ENCODE measurements at places on chromosomes 12 and 14.
A peak's percentile ranks its signal among the peaks of the same experiment; 100 is the strongest.

DNA sequence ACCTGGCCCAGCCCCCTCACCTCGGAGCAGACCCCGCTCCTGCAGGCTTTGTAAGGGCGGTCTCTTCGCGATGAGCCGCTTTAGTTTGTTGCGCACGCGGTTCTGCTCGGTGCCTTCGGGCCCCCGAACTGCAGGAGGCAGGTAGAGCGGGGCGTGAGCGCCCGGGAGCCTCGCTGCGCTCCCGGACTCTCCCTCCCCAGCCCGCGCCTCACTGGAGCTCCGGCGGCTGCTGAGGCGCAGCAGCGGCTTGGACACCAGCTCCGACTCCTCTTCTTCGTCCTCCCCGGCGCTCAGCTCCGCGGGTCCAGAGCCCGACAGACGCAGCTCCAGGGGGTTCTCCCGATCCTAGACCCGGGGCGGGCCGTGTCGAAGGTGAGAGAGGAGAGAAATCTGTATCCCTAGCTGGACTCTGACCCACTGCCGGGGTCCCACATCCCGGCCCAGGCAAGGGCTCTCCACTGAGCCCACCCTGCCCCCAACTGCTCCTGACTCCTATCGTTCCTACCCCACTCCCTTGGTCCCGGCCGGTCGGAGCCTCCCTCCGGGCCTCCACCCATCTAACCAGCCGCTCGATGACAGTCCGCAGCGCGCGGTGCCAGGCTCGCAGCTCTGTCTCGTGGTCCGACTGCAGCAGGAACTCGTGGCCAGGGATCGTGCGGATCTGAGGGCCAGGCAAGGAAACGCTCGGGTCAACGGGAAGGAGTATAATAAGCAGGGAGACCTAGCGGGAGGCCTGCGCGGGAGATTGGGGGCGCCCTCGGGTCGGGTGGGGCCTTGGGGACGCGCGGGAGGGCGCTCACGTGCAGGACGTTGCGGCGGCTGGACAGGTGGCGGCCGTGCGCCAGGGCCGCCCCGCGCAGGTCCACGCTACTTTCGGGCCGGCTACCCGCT is 4.2 kb downstream of the ARHGAP9 start:
- H3K27me3 ChIP-seq, result no peaks in the 10 kb centered on the region
- H3K4me3 ChIP-seq, result peak overlapping the region; percentile 99
- peaks cover 70% of the 10 kb centered on the region for H3K4me1 ChIP-seq
- DNase-seq, result peak; percentile 27
- peaks cover 54% of the 10 kb centered on the region for H3K36me3 ChIP-seq
- H3K27ac ChIP-seq, result peak overlapping the region; percentile 99

DNA sequence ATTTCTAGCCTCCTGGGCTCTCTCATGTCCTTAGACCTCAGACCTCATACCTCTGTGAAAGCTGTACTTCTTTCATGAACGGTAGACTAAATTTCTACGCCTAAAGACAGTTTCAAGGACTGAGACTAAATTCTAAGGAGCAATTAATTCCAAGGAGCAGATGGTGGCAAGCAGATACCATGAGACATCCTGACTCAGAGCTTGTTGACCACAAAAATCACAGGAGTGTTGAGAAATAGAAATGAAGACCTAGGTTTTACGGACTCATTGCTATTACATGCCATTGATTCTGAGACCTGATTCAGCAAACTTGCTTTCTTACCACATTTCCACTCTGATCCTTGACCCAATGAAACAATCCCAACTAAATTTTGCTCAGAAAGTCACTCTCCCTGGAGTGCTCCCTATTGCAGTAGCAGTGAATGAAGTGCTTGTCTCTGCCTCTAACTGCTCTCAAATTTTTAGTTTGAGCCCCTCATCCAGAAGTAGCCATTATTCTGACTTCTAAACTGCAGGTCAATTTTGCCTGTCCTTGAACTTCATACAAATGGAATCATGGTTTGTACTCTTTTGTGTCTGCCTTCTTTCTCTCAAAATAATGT is 52.0 kb downstream of the PEX5 start:
- peaks cover 12% of the 10 kb centered on the region for H3K27me3 ChIP-seq
- no peaks in the 10 kb centered on the region for H3K36me3 ChIP-seq
- H3K4me3 ChIP-seq, result no peak overlapping the region
- no peak for DNase-seq

DNA sequence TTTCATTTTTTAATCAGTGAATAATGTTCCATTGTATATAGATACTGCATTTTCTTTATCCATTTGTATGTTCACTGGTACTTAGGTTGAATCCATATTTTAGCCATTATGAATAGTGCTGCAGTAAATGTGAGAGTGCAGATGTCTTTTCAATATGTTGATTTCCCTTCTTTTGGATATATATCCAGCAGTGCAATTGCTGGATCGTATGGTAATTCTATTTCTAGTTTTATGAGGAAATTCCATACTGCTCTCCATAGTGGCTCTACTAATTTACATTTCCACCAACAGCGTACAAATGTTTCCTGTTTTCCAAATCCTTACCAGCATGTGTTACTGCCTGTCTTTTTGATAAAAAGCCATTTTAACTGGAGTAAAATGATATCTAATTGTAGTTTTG is 288.5 kb upstream of the GARIN2 start:
- DNase-seq, result no peak
- H3K4me1 ChIP-seq, result no peaks in the 10 kb centered on the region
- no peak overlapping the region for H3K4me3 ChIP-seq
- H3K36me3 ChIP-seq, result no peaks in the 10 kb centered on the region
- no peaks in the 10 kb centered on the region for H3K27me3 ChIP-seq
- no peak overlapping the region for H3K27ac ChIP-seq

- no peaks in the 10 kb centered on the region for H3K36me3 ChIP-seq
- H3K27me3 ChIP-seq, result no peaks in the 10 kb centered on the region
- DNase-seq, result no peak
- H3K4me1 ChIP-seq, result peaks cover 15% of the 10 kb centered on the region
- H3K4me3 ChIP-seq, result no peak overlapping the region
- no peak overlapping the region for H3K27ac ChIP-seq
Observed at GRCh38 chr12:15074351-15074750, 101.5 kb downstream of the PDE6H start.

DNA sequence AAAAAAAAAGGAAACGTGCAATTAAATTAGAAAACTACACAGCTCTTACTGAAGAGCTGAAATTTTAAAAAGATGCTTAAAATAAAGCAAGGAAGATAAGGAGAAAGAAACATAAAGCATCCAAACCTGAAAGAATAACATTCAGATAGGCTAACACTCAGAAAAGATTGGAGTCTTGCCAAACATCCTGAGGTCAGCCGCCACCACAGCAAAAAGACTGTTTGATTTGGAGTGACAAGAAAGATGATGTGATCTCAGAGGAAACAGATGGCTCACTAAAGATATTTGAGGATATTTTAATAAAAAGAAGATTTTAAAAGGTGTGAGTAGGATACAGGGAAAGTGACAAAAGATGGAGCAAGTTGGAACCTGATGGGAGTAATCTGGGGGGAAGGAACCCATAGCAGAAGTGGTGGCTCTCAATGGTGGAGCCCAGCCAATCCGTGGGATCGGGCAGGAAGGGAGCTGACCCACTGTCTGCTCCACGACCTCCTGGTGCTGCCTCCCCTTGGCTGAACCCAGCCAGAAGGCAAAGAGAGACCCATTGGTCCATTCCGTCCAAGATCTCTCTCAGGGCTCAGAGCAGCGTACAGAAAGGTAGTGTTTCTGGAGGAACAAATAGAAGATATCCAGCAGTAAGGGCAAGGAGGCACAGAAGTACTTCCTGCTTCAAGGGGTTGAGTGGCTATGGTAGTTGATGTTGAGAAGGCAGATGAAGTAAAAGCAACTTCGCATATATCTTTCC is 469.6 kb downstream of the RGS6 start:
- DNase-seq, result peak; percentile 60
- H3K27ac ChIP-seq, result no peak overlapping the region
- no peak overlapping the region for H3K4me3 ChIP-seq
- H3K4me1 ChIP-seq, result peaks cover 13% of the 10 kb centered on the region
- H3K27me3 ChIP-seq, result peaks cover 48% of the 10 kb centered on the region

DNA sequence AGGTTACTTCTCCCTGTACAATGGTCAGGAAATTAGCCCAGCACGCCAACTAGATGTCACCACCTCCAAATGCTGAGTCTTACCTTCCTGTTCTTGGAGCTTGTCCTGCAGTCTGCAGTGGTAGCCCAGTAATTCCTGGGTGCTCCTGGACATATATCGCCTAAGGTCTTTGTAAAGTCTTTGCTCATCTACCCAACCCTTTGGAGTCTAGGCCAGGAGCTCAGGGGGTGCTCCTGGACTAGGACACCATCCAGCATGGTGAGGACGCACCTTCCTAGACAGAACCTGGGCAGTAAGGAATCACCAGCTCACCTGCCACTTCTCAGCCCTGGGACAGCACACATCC is 569 bp downstream of the SERPINA10 start:
- H3K27me3 ChIP-seq, result peaks cover 7% of the 10 kb centered on the region
- no peaks in the 10 kb centered on the region for H3K36me3 ChIP-seq
- H3K4me1 ChIP-seq, result peaks cover 3% of the 10 kb centered on the region
- no peak overlapping the region for H3K27ac ChIP-seq
- no peak for DNase-seq

GRCh38 chr12:66241061-66242043 is 52.3 kb downstream of the IRAK3 start:
- DNase-seq, result no peak
- no peaks in the 10 kb centered on the region for H3K36me3 ChIP-seq
- H3K27ac ChIP-seq, result no peak overlapping the region
- H3K4me3 ChIP-seq, result no peak overlapping the region
- peaks cover 25% of the 10 kb centered on the region for H3K27me3 ChIP-seq

GRCh38 chr14:72708708-72709475 is 185.0 kb downstream of the DPF3 start:
- H3K27me3 ChIP-seq, result peaks cover 17% of the 10 kb centered on the region
- no peak for DNase-seq
- peaks cover 16% of the 10 kb centered on the region for H3K36me3 ChIP-seq
- no peak overlapping the region for H3K27ac ChIP-seq

DNA sequence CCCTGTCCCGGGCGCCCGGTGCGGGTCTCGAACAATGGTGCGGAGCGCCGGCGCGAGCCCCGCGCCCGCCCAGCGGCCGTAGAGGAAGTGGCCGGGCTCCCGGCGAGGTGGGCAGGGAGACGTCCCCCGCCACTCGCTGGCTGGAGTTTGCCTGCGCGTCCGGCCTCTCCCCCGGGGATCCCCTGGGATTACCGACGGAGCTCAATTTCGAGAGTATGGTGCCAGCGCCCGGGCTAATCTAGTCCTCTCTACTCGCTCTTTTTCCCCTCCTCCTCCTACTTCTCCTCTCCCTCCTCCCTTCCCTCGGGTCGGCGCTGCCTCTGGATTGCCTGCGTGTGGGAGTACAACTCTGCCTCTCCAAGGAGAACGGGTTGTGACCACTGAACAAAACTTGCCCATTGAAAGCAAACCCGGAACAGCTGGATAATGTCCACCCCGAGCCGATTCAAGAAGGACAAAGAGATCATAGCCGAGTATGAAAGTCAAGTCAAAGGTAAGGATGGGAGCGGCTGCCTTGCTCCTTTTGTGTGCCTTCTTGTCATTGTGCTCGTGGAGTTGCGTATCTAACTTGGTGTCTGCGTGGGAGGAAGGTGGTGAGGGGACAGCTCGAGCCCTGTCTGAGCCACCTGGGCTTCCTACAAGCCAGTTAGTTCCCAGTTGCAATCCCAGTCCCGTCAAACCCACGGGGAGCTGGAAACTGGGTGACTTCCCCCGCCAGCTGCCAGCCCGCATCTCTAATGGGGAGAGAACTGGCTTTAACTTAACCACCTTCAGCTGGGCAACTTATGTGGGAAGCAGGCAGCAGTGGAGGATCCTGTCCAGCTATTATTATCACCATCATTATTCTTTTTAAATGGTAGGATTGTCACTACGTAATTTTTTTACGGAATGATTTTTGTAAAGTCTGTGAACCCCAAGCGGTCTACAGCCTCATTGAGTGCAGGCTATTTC is at the start of gene SRGAP1:
TSS of gene SRGAP1 (plus strand) at position 310 of the 951 bp plus-strand sequence. CDS start at position 427, 117 bp downstream.
- no peaks in the 10 kb centered on the region for H3K36me3 ChIP-seq
- H3K27ac ChIP-seq, result no peak within 1 kb of the TSS
- H3K27me3 ChIP-seq, result peaks cover 58% of the 10 kb centered on the region
- DNase-seq, result peak; percentile 24
- peak within 1 kb of the TSS; percentile 89 for H3K4me3 ChIP-seq
- peaks cover 9% of the 10 kb centered on the region for H3K4me1 ChIP-seq

GRCh38 chr14:73610687-73611086 is 1.6 kb upstream of the ACOT6 start:
- no peak for DNase-seq
- no peak overlapping the region for H3K27ac ChIP-seq
- peaks cover 14% of the 10 kb centered on the region for H3K4me1 ChIP-seq
- H3K4me3 ChIP-seq, result no peak overlapping the region
- H3K27me3 ChIP-seq, result peaks cover 17% of the 10 kb centered on the region

DNA sequence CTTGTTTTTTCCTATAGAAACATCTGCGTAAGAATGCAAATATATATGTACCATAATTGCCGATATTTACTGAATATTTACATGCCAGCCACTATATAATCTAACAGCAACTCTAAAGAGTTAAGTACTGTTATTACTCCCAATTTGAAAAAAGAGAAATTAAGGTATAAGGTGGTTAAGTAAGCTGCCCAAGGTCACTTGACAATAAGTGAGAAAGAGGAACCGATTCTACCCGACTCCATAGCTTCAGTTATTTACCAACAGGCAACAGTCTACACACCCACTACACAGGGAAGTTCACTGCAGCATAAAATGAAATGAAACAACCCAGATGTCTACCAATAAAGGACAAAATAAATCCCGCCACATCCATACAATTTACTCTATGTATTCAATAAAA is 1.1 kb downstream of the MIS18BP1 start:
- H3K27ac ChIP-seq, result peak overlapping the region; percentile 99
- H3K27me3 ChIP-seq, result peaks cover 22% of the 10 kb centered on the region
- DNase-seq, result no peak
- H3K4me1 ChIP-seq, result peaks cover 32% of the 10 kb centered on the region
- peaks cover 25% of the 10 kb centered on the region for H3K36me3 ChIP-seq

- no peak overlapping the region for H3K27ac ChIP-seq
- DNase-seq, result no peak
- no peak overlapping the region for H3K4me3 ChIP-seq
- H3K27me3 ChIP-seq, result peaks cover 27% of the 10 kb centered on the region
Observed at GRCh38 chr12:12946686-12947355, 5.1 kb downstream of the GPRC5D start.

GRCh38 chr14:102893452-102893851 is 29.0 kb upstream of the AMN start:
- H3K27ac ChIP-seq, result peak overlapping the region; percentile 3
- H3K4me1 ChIP-seq, result peaks cover 7% of the 10 kb centered on the region
- H3K4me3 ChIP-seq, result no peak overlapping the region

GRCh38 chr14:33254342-33254741 is 315.7 kb downstream of the NPAS3 start:
- no peaks in the 10 kb centered on the region for H3K27me3 ChIP-seq
- no peaks in the 10 kb centered on the region for H3K4me1 ChIP-seq
